NCI-H1930 (cell line): ENCODE measurements at places on chromosomes 5 and 9.

- DNase-seq, result no peak
These were observed 141.1 kb downstream of the ACTBL2 start for GRCh38 chr5:57341380-57341979.

- DNase-seq, result no peak
These were observed 15.0 kb downstream of the NAIF1 start for GRCh38 chr9:128051932-128052709.

- no peak for DNase-seq
These were observed 13.2 kb upstream of the TMEM250 start for GRCh38 chr9:136131629-136132511.

- DNase-seq, result no peak
These were observed 60.0 kb upstream of the TAF11L2 start for GRCh38 chr5:17438027-17438426.

DNA sequence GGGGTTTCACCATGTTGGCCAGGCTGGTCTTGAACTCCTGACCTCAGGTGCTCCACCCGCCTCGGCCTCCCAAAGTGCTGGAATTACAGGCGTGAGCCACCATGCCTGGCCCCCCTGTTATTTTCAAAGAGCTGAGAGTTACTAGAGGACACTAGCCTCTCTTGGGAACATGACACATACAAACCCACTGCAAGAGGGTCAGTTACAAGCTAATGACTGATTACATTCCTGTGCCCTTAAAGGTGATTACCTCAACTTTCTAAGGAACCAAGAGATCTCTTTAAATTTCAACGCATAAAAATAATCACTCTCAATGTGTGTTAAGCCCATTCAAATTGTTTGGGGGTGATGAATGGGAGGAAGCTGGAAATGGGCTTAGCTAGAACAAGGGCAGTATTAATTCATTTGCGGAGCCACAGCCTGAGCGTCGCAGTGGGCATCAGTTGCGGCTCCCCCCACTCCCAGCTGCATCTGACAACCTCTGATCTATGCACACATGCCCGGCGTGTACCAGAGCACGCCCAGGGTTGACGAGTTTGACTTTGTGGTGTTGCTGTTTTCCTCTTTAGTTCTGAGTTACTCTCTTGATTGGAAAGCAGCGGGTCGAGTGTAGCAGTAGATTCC, 146.9 kb downstream of the GOLPH3 start:
- DNase-seq, result no peak

DNA sequence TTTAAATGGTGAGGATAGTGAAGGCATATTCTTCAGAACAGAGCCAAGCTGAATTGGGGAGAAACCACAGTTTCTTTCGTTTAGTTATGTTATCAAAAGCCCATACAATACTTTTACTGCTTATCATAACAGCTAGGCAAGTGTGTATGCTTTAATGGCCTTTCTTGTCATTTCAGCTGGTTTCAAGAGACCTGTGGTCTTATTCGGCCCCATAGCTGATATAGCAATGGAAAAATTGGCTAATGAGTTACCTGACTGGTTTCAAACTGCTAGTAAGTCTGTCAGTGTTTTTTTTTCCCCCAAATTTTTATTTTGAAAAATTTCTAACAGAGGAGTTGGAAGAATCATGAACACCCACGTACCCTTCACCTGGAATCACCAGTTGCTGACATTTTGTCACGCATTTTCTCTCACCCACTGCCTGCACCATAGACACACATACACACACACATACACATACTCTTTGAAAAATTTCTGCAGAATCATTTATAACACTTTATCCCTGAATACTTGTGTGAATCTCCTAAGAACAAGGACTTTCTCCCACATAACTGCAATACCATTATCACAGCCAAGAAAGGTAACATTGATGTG, 63.7 kb downstream of the TJP2 start:
- no peak for DNase-seq
